ENCODE measurements at places on chromosomes 5 and 9.

DNA sequence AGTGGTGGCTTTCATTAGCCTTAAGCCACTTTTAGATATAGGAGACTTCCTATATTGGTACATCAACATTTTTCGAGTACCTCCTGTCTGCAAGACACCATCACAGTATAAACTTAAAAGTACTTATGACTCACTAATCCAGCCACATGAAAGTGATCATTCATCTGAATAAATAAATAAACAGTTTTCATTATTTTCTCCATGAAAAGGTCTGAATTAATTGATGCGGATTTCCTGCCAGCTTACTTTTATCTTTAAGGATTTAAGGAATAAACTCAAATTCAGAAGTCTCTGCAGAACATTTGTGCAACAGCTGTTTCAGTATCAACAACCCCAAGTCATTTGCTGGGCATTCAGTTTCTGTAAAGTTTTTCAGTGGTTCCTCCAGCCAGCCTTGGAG, 4.0 kb downstream of the SAP30L start:
- no peak for DNase-seq

DNA sequence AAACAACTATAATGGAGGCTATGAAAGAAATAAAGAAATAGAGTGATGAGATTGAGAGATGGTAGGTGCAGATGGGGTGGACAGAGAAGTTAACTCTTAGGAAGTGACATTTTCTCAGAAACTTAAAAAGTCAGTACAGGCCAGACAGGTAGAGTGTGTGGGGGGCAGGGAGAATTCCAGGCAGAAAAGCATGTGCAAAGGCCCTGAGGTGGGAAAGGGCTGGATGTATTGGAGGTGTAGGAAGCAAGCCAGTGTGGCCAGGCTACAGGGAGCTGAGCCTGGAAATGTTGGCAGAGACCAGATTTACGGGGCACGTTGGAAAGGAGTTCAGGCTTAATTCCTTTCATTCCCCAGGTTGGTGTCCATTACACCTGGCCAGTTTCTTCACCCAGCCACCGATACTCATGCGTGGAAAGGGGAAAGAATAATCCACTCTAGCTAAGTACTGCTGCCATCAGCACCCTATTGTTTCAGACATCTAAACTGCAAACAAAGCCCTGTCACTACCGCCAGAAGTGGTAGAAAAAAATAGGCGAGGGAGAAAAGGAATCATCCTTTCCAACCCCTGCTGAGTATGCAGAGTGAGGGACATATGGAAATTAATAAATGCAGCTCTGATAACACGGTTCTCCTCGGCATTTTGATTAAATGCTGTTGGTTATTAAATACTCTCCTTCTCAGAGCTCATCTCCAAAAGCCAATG, 116.8 kb upstream of the GPR151 start:
- no peak for DNase-seq

DNA sequence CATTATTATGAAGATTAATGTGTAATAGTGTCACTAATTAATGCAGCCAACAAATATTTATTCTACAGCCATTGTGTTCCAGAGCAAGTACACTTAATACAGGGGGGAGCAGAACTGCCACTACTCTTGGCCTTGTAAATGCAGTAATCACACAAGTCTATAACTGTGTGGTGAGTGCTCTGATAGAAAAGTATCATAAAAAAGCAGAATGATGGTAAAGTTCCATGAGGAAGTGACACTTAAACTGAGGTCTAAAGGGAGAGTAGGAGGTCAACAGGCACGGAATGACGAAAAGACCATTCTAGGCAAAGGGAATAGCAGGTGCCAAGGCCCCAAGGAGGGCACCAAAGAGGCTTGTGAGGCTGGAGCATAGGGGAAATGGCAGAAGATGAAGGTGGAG, 142.9 kb downstream of the OSTF1 start:
- no peak for DNase-seq

DNA sequence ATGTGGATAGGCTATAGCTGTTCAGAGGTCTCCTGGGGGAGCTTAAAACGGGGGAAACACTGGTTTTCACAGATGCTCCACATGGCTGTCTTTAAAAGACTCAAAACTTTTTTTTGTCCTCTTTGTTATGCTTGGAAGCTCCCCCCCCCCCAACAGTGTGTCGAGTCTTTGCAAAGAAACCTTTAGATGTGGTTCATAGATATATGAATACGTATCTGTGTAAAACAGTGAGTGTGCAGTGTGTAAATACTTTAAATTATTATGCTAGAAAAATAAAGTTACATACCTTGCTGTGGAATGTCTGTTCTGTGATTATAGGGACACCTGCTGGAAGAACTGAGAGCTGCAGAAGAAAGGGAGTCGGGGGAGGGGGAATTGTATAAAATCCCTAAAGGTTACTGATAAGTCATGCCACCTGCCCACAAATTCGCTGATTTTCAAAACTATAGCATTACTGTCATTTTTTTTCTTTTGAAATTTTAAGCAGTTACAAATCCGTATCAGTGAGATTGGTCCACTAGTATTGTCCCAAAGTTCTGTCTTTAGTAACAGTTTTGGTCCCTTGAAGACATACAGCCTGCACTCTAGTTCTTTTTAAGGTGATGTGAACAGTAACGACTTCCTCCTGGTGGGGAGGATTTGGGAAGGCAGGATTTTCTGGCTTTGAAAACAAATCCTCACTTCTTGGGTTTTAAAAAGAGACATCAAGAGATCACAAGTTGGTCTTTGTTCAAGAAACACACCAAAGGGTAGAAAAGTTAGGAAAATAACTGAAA, 22.9 kb downstream of the RGMB start:
- DNase-seq: no peak

DNA sequence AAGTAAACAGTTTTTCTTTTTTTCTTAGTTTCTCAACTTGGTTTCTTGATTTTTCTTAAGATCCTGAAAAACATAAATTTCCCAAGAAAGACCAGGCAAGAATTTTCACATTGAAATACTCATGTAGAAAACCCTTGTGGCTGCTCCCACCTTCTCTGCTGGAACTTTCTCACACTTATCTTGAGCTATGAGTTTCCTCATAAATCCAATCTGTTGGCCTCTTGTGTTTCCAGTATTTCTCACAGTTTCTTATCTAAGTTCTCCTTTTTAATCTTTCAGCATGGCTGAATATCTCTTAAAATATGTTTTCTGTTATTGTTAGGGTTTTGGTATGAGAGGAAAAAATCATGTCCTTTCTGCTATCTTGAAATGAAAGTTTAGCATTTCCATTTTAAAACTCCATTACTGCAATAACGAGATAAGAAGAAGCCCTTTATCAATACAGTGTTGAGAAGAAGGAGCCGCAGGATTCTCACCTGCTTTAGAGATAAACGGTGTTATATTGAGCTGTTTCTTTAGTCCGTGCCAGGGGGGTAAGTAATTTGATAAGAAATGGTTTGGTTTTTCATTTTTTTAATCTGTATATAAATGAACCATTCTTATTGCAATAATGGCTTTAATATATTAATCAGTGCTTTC, 89.3 kb downstream of the ALDH1A1 start:
- DNase-seq: no peak

- DNase-seq: no peak
These were observed 14.8 kb downstream of the ASPN start for GRCh38 chr9:92467511-92467910.

GRCh38 chr9:93708987-93709302, 132.6 kb downstream of the PHF2 start:
- no peak for DNase-seq

DNA sequence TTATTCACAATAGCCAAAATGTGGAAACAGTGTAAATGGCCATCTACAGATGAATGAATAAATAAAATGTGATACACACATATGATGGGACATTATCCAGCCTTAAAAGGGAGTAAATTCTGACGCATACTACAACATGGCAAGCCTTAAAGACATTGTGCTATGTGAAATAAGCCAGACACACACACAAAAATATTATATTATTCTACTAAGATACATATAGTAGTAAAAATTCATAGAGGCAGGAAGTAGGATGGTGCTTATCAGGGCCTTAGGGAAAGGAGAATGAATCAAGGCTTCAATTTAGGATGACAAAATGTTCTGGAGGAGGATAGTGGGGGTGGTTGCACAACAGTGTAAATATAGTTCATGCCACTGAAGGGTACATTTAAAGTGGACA, 346.7 kb upstream of the SMARCA2 start:
- no peak for DNase-seq

GRCh38 chr5:108521011-108521700, 139.3 kb upstream of the FBXL17 start:
- no peak for DNase-seq

DNA sequence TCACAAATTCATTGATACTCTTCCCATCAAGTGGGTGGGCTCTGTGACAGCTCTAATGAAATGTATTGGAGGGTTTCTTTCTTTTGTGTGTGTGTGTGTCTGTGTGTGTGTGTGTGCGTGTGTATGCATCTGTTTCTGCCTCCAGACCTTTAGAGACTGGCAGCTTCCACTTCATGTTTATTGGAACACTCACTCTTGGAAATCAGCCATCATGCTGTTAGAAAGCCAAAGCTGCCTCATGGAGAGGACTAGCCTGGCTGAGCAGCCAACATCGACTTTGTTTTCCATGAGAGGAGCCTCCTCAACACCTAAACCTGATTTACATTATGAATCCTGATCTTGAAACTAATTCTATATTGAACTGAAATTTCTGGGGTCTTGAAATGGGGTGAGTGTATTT, 128.5 kb upstream of the FAM174A start:
- DNase-seq: no peak

DNA sequence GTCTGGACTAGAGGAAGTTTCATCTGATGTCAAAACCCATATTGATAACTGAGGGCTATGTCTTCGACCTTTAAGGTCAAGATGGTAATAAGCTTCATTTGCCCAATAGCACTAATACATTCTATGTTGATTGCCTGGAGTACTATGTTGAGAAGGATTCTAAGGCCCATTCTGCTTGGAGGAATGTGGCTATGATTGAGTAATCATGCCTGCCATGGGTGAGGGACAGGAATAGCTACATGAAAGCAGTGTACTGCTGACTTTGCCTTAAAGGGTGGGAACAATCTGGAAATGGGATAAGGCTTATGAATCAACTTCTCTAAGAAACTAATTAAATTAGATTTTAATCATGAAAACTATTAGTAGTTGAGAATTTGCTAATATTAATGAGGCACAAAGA, 13.6 kb downstream of the NNT start:
- DNase-seq: no peak

GRCh38 chr9:81628897-81629296, 60.5 kb downstream of the TLE1 start:
- DNase-seq: no peak

GRCh38 chr5:147113967-147114366, 120.9 kb upstream of the STK32A start:
- DNase-seq: no peak

DNA sequence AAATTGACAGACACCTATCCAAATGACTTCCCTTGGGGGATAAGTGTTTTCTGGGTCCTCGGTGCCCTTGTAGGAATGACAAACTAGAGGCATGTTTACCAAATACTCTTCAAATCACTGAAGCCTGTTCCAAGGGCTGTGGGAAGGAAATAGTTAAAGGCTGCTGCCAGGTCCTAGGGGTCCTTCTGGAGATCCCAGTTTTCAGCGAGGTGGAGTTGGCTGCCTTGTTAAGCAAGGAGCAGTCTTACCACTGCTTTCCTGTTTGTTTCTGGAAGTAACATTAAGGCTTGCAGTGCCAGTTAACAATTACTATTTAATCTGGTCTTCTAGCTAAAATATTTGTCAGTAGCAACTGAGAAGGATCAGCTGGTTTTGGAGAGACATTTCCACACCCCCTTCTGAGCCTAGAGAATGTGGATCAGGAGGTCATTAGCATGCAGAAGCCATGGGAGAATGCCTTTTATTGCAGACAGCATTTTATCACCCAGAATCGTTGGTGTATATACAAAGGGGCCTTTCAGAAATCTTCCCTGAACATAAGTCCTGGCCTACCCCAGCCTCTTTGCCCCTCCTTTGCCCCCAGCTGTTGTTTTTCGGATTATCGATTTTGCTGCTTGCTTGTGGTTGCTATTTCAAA, 238.8 kb downstream of the DMAC1 start:
- no peak for DNase-seq

DNA sequence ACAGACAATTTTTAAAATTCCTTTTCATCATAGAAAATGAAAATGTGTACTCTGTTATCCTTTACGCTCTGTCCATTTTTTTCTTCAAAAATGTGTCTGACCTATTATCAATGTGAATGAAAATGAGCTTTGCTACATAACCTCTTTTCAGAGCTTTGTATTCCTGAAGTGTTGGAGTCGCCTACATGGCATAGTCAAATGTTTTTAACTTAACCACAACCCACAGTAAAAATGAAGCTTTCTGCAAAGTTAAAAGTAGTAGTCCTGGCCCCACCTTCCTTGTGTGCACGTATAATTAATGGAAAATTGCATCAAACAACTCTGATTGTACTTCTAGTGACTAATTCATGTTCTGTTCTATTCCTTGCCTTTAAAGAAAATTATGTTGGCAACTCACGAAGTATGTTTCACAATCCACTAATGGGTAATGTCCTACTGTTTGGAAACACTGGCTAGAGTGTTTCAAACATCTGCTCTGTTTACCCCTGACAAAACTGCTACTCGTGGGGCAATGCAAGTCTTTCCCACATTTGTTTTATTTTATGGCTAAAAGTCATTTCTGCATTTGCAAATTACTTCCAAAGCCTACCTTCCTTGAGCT, 18.6 kb upstream of the PSAT1 start:
- DNase-seq: no peak

- DNase-seq: no peak
These were observed 12.6 kb upstream of the KIAA1958 start for GRCh38 chr9:112473986-112474385.

GRCh38 chr5:16805486-16805885, 130.6 kb downstream of the MYO10 start:
- DNase-seq: no peak

DNA sequence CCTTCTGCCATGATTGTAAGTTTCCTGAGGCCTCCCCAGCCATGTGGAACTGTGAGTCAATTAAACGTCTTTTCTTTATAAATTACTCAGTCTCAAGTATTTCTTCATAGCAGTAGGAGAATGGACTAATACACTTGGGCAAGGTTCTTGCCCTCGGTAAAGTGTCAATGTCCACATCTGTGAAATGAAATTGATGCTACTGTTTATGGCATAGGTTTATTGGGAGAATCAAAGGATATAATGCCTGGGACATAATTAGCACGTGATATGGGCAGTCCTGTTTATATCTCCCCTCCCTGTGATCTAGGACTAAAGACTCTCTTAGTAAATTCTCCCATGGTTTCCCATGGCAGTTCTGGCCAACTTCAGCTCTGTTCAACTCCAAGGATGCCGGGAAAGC, 19.4 kb downstream of the TMEM174 start:
- no peak for DNase-seq

DNA sequence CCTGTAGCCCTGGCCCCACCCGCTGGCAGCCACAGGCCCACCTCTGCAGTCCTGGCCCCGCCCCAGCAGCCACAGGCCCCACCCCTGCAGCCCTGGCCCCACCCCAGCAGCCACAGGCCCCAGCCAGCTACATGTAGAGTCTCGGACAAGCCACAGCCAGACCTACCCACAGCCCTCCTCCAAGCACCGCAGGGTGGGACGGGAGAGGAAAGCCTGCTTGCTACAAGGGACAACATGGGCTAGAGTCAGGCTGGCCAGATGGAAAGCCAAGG, 49.5 kb upstream of the SARDH start:
- no peak for DNase-seq
